ENCODE measurements at places on chromosomes 13 and 19.

- DNase-seq, result no peak
Measured at GRCh38 chr13:73618275-73618865, 515.8 kb downstream of the KLF12 start.

GRCh38 chr13:98787996-98788395 is 35.5 kb upstream of the SLC15A1 start:
- DNase-seq, result no peak

GRCh38 chr19:18648973-18649315 is 12.1 kb downstream of the KLHL26 start:
- no peak for DNase-seq

DNA sequence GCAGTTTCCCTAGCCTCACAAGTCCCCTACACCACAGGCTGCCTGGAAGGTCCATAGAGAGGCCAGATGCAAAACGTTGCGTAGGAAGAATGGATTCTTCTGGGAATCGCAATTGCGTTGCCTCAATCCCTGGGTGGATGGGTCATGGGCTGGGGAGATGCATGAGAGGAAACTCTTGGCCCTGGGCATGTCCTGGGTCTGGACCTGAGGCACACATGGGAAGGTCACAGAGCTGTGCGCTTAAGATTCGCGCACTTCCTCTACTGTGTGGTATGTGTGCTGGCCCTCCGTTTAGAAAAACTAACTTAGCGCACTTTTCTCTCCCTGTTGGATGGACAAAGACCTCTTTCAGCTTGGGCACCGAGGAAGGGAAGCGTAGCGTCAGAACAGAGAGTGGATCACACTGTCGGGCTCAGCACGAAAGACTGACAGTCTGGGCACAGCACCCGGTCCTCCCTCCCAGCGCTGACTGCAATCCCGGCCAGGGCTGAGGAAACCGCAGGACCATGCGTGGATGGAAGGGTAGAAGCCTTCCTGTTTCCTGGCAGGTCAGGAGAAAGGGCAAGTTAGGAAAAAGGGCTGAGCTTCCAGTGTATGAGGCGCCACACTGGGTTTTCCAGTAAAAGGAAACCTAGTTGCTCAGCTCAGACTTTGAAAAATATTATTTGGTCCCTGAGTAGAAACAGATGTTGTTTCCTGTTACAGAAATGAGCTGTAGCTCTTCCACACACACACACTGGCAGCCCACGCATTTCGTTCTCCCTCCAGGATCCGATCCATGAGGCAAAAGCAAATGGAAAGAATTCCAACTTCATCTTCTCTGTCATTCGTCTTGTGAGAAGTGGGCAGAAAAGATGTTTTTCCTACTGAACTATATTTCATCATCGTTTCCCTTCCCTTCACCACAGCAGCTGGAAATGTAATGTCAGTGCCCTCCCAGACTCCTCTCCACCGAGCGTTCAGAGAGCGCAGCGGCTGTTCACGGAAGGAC is 86.0 kb downstream of the ING1 start:
- no peak for DNase-seq

Data from OCI-LY7 (cell line).